ENCODE measurements at places on chromosomes 3 and 15.

GRCh38 chr15:81480645-81481053 lies 106.6 kb upstream of the TMC3 start:
- peak; percentile 50 for DNase-seq

DNA sequence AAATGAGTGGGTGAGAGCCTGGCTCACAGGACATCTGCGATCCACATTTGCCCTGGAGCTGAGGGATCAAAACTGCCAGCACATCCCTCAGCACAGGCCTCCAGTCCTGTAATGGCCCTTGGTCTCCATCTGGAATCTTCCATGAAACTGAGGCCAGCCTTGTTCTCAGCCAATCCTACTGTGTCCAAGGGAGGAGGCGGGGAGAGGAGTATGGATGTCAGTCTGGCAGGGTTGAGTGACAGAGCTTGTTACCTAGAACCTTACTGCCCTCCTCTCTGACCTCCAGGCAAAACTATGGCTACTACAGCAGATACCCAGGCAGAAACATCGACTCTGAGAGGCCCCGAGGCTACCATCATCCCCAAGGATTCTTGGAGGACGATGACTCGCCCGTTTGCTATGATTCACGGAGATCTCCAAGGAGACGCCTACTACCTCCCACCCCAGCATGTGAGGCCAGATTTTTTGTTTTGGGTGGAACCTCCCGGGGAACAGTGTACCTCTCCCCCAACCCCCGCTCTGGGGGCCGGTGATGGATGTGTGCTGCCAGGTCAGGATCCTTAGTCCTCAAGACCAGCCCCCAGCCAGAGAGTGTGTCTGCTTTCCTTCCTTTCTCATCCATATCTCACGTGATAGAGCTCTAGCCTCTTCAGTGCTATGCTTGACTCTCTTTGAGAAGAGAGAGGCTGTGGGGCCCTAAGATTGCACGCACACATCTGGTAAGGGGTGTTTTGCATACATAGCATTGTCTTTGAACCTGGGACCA lies 41.3 kb downstream of the CHDH start:
- DNase-seq: peak; percentile 20

DNA sequence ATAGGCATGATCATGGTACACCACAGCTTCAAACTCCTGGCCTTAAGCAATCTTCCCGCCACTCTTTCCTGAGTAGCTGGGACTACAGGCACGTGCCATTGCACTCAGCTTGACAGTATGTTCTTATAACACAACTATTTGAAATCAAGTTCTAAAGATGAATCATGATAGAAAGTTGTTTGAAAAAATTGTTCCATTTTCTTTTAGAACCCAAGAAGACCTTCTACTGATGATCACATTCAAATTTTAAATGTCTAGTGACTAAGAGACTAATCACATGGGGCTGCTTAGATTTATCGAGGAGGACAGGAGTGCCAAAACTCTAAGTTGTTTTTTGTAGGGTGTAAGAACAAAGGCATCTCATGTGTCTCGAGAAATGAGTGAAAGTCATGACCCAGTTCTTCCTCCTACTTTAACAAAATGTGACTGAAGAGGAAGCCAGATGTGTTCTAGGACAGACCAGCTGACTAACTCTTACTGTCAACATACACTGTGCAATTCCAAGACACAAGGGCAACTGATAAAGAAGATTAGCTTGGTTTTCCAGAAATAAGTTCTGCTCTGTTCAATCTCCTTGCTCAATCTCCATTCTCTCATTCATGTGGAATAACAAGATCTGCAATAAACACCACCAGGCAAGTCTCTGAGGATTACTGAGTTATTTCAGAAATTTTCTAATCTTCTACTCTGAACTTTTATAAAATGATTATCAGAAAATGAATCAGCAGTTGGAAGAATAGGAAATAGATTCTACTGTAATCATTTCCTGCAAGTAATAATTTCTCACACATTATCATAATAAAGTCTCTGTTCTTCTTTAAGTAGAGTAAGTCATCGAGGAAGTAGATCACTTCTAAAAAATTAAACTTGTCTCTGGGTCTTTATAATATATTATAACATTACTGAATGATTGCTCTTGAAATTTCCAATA lies 122.6 kb upstream of the CCNL1 start:
- DNase-seq: no peak

GRCh38 chr15:47718497-47719437 lies 1.5 kb downstream of the SEMA6D start:
- DNase-seq: peak; percentile 9

DNA sequence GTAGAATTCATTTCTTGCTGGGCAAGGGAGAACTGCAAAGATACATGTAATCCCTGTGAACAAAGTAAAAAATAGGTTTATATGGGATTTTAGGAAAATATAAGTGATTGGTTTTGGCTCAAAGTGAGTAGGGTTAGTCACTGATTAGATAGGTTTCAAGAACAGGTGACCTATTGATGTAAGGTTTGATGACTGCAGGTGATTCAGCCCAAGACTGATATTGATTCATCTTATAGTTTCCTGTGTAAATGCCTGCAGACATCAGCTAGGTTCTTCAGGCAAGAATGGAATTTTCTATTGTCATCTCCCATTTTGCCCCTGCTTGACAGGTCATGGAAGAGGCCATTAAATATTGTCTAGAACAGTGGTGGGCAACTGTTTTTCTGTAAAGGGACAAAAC lies 23.9 kb upstream of the ARID3B start:
- no peak for DNase-seq

GRCh38 chr3:185986198-185986777 lies 48.5 kb upstream of the TRA2B start:
- no peak for DNase-seq

GRCh38 chr3:153528473-153528872 lies 366.4 kb downstream of the RAP2B start:
- no peak for DNase-seq

- DNase-seq: no peak
Observed at GRCh38 chr3:153639631-153640030, 477.6 kb downstream of the RAP2B start.

DNA sequence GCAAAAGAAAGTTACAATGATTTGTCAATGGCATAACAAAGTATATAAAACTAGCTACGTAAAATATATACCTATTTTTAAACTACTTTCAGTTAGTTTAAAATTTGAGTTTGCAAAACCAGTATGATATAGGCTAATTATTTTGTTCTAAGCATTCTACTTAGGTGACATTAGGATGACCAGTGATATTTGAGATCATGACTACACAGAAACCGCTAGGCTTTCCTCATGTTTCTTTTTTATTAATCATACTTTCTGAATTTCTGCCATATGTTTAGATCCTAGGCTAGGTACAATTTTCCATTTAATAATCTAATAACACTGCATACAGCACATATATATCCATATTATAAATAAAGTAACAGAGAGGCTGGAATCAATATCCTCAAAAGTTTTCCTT lies 52.4 kb upstream of the XRN1 start:
- no peak for DNase-seq

GRCh38 chr3:31234145-31234544 lies 298.6 kb upstream of the STT3B start:
- DNase-seq: no peak

GRCh38 chr15:62985768-62986167 lies 56.8 kb upstream of the TPM1 start:
- no peak for DNase-seq

- no peak for DNase-seq
Observed at GRCh38 chr15:93286446-93286845, 197.4 kb upstream of the RGMA start.

DNA sequence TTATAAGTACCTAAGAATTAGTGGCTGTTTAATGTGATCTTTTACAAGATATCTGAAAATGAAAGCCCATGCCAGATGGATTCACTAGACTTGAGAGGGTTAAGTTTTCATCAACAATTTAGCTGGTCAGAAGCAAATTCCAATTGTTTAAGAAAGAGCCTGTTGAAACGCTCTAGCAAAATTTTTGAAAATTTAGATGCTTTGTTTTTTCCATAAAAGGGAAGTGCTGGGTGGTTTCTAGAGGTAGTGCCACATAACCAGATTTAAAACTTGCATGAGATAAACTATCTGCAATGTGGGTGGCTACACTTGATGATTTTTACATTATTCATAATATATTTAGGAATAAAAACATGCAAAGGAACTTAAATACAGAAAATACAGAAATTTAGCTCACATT lies 48.5 kb upstream of the SKIL start:
- no peak for DNase-seq

DNA sequence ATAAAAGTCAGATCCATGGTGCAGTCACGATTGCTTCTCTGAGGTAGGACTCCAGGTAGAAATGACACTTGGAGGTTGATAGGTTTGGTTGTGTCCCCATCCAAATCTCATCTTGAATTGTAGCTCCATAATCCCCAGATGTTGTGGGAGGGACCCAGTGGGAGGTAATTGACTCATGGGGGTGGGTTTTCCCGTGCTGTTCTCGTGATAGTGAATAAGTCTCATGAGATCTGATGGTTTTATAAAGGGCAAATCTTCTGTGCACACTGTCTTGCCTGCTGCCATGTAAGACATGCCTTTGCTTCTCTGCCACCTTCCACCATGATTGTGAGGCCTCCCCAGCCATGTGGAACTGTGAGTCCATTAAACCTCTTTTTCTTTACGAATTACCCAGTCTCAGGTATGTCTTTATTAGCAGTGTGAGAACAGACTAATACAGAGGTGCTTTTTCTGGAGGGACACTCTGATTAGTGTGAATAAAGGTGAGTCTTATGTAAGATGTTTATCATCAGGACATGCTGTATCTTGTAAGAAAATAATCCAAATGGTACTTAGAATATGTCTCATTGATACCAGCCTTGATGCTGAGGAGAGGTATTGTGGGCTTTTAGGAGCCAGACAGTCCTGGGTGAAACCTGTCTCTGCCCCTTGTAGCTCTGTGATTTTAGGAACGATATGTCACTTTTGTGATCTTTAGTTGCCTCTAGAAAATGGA lies 43.0 kb downstream of the SLCO3A1 start:
- DNase-seq: no peak

DNA sequence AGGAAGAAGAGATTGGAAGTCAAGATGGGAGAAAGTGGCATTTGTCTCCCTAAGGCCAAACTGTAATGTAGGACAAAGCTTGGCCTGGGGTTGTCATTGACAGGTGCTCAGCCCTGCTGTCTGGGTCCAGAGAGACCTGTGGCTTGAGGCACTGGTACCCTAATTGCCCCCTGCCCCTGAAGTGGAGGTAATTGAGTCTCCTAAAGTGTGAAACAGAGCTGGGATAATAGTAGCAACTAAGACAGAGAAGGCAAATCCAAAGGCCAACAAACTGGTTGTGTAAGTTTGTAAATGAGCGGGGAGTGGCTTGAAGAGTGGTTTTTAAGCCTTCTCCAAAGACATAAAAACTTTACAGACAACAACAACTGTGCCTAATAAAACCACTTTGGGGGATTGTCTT lies 264.2 kb upstream of the ROPN1 start:
- no peak for DNase-seq

DNA sequence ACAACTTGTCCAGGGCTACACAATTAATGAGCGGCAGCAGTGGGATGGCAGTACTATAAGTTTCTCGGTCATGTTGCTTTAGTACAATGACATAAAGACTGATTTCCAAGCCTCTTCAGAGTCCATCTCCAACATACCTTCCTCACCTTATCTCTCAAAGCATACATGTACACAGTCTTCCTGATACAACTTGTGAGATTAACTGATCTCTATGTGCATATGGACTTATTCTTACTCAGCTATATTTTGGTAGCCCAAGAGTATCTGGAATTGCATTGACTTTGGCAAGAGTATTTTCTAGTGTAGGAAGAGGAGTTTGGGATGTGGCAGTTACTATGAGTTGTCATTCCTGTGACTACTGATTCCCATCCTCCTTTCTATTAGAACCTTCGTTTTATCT lies 575.0 kb downstream of the EDEM1 start:
- no peak for DNase-seq

DNA sequence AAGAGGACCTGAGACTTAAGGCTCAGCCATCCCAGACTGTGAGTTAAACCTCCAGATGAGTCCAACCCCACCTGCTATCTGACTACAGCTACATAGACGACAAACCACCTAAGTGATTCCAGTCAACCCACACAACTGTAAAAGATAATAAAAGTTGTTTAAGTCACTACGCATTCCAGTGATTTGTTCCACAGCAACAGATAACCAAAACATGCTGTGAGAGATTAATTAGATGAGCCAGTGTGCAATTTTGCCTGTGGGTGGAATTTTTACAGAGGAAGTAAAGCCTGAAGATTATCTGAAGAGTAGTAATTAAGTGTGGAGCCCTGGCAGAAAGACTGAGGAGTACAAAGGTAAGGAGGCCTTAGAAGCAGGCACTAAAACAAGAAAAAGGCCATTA lies 5.4 kb downstream of the BTBD1 start:
- DNase-seq: no peak

DNA sequence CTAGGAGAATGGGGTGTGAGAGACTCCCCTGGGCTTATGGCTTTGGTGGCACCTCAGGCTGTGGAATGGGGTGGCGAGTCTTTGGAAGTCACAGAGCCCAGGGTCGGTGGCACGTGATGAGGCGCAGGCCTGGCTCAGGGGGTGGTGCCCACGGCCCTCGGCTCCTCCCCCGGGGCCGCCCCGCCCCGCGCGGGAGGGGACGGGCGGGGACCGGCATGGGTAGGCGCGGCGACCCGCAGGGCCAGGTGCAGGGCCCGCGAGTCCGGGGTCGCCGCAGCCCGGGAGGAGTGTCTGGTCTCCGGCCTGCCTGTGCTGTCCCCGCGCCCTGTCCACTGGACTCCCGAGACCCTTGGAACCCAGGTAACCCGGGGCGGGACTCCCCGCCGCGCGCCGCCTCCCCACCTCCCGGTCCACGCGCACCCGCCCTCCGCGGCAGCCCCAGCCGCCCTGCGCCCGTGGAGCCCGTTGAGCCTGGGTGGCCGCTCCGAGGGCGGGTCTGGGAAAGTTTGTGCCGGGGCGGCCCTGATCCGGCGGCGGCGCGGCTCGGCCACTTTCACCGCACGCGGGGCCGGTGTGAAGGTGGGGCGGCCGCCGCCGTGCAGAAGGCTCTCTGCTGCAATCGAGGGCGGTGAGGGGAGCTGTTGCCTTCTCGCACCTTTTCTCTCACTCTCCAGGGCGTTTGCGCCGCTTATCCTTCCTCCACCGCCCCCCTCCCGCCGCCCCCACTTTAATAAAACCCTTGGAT lies at the start of gene PAQR5:
TSS of gene PAQR5 (plus strand) at position 216 of the 745 bp plus-strand sequence. CDS start 61,169 bp downstream, outside the sequence.
- DNase-seq: peak; percentile 83

DNA sequence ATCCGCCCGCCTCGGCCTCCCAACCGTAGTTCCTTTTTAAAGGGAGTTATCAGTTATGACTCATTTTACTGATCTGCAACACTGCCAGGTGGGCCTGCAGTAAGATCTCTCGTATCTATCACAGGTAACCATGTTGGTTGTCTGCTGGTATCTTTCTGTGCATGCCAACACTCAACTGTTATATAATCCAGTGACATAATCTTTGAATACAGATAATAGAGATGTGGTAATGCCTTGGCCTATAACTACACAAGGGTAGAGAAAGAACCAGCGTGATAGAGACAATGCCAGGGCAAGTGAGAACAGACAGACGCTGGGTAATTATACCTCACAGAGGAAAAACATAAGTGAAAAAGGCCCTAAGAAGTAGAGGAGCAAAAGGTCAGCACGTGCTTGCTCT lies 11.0 kb upstream of the ARPP19 start:
- DNase-seq: no peak

Measured in HEK293T (cell line).